ENCODE measurements at places on chromosomes 1 and 21.

GRCh38 chr1:41515131-41515678 is 30.7 kb upstream of the EDN2 start:
- DNase-seq: no peak

DNA sequence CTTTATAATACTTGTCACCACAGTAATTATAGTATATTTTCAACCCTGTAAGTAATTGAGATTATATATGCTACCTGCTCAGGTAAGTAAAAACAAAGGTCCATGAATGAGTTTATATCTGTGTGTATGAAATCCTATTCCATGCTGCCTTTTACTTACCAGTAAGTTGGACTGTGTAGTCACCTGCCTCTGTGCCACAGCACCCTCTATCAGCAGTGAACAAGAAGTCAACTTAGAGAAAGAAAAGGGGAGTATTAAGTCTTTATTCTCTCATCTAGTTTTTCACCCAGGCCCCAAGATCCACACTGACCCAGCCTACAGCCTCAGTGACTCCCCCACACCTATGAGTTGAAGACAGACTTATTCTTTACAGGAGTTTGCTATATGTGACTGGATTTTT is 36.9 kb upstream of the IFI16 start:
- no peak for DNase-seq

DNA sequence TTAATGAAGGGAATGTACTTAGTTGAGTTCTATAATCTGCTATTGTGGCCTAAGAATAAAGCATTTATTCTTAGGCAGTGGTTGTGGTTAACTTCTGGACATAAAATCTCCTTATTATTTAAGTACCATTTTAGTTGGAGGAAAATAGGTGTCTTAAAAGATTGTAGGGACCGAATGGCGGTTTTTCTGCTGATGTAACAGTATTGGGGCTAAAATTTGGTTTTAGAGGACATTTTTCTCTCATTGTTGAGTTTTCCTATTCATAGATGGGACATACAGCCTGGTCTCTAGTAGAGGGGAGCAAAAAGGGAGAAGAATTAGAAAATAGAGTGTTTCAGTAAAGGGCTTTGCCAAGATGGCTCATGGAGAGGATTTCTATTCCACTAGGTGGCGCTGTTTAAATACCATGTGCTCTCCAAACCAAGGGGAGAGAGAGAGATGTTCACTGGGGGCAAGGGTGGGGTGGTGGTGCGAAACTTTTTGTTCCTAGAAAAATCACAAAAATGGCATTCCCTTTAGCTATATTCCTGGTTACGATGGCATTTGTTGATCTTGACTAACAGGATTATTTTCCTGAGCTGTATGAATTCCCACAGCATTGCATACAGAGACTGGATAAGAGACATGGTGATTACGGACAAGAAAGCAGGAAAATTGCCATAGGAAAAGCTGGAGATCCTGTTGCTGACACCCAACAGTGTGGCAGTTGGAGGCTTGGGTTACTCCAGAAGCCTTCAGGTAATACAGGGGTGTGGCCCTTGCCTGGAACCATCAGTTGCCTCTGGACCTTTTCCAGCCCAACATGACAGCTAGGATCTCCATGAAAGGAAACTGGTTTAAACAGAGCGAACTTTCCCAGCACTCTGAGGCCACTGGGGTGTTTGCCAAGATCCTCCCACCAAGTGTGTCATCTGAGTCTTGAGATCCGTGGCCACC is 18.2 kb upstream of the FCGR2A start:
- DNase-seq: peak; percentile 51

GRCh38 chr1:48560577-48560976 is 88.6 kb upstream of the SPATA6 start:
- no peak for DNase-seq

GRCh38 chr1:21961799-21962198 is 15.0 kb upstream of the CELA3B start:
- no peak for DNase-seq

GRCh38 chr1:235391874-235392273 is 24.6 kb downstream of the TBCE start:
- no peak for DNase-seq

DNA sequence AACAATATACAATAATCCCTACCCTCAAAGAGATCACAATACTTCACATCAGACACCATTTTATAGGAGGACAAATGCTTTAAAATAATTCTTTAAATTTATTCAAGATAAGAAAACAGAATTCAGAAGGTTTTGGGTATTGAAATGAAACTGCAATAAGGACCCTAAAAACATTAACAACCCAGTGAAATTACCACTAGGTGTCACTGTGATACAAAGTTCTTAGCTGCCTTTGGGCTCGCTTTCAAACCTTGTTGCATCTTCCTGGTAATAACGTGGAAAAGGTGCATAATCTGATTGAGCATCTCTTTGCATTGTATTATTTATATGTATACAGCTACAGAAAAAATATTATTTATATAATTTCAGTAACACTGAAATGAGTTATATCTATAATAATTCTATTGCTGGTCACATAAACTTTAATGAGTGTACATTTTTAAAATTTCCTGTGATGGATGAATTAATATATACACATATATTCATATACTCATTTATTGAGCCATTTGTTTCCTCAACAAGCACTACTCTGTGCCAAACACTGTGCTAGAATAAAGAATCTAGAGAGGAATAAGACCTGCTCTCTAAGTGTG is 185.2 kb downstream of the FAF1 start:
- DNase-seq: no peak

- no peak for DNase-seq
Measured at GRCh38 chr21:43306391-43306790, 120.5 kb downstream of the SIK1 start.

GRCh38 chr1:160874935-160875334 is 10.0 kb downstream of the ITLN1 start:
- DNase-seq: no peak

DNA sequence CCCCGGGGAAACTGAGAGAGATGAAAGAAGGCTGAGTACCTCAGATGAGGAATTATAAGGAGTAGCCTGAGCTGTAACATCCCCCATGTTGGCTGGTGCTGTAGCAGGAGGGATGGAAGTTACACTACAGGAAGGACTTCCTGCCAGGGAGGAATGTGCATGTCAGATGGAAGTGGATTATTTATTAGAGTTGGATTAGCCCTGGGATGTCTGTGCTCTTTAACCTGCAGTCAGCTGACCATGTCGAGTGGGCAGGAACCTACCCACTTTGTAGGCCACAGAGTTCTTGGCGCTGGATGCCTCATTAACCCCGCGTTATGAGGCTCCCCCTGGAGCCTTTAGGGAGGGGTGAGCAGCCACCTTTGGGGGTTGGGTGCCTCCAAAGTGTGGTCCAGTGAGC is 757 bp upstream of the SEMA4A start:
- no peak for DNase-seq

DNA sequence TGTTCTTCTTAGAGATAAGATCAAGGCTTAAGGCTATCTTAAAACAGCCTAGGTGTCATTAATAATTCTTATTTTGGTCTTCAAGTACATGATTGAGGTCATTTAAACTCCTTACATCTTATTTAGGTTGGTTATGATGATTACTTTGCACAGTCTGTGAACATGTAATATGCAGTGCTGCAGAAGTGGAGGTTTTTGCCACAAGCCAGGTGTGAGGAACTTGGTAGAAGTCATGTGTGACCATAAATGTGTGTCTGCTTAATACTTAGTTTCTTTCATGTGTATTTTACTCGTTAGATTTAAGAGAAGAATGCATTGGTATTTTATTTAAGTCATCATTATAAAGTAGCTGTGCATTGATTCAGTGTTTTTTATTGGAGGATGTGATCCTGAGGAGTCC is 10.1 kb downstream of the ATG4C start:
- no peak for DNase-seq

GRCh38 chr1:1677718-1678580 is 14.6 kb downstream of the SLC35E2B start:
- DNase-seq: no peak

GRCh38 chr1:244353551-244354091 is 98.1 kb downstream of the ADSS2 start:
- peak; percentile 13 for DNase-seq

DNA sequence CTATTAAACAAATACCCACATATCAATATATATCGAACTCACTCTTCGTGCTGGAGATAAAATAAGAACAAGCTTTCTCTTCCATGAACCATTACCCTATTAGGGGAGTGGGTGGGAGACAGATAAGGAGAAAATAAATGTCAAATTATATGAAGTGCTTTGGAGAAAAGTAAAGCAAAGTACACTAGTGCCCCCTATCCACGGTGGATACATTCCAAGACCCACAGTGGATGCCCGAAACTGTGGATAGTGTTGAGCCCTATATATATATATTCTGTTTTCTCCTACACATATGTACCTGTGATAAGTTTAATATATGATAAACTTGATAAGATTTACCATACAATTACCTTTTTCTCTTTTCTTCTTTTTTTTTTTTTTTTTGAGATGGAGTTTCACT is 54.6 kb downstream of the FH start:
- no peak for DNase-seq

- no peak for DNase-seq
Measured at GRCh38 chr1:160641323-160642280, 5.2 kb downstream of the SLAMF1 start.

DNA sequence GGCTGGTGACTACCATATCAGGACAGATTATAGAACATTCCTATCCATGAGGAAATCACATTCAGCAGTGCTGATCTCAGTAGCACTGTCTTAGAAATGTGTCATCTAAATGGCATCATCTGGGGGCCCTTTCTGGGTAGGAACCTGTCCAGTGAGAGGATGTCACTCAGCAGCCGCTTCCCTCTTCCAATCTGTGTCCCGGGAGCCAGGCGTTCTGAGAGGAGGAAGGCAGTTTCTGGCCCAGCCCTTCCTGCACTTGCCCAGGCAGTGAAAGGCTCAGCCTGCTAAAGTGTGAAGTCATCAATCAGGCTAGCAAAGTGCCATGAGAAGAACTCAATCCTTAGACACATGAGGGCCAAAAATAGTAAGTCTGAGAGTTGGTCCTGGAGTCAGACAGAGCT is 25.6 kb downstream of the RAB4A start:
- no peak for DNase-seq

DNA sequence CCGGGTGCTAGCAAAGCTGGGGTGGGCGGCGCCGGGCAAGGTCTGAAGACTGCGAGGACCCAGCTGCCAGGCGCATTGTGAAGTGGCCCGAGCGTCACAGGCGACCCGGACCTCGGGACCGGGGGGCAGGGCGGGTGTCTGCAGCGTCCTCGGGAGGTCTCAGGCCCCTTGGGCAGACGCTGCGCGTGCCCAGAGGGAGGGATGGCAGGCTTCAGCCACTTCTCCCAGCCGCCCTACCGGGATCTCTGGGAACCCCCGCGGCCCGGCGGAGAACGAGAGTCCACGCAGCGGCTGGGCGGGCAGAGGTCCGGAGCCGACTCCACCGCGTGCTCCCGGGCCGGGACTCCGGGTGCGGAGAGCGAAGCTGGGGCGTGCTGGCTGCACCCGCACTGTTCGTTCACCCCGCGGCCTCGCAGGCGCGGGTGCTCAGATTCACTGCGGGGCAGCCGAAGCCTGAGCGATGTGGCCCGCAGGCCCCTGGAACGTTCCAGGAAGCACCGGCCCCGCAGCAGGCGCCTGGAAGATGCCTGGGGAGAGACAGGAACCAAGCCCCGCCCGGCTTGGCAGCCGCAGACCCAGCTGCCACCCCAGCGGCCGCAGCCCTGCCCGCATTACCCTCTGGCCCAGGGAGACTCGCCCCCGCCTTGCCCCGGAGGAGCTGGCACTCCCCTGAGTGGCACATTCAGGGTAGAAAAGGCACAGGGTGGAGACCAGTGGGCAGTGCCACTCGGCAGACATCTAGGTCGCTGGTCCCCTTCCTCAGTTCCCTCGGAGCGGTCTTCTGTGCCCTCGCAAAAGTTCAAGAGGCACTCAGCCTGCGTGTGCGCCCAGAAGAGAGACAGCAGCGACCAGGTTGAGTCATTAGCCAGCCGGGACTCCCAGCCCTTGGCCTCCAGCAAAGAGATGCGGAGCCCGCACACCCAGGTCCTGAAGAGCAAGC is at the start of gene CCDC185:
CCDC185 (plus strand) TSS at position 141 of the 940 bp plus-strand sequence; CDS start at position 202, 61 bp downstream.
- DNase-seq: no peak

DNA sequence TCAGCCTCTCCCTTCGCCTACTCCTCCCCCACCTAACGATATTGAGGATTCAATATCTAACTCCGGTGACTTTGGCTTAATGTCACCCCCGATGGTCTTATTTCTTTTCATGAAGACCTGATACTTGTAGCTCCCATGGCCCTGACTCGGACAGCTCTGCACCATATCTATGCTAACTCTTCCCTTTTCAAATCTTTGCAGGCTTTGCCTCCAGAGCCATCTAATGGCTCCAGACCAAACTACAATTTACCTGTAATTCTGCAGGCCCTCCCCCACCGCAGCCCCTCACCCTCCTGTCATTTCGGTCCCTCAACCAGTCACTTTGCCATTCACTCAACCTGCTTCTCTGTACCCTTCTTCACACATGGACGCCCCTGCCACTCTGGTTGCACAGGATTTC is 7.9 kb upstream of the GSTM5 start:
- no peak for DNase-seq

- no peak for DNase-seq
Measured at GRCh38 chr1:119516680-119517079, 9.7 kb downstream of the HSD3B1 start.

DNA sequence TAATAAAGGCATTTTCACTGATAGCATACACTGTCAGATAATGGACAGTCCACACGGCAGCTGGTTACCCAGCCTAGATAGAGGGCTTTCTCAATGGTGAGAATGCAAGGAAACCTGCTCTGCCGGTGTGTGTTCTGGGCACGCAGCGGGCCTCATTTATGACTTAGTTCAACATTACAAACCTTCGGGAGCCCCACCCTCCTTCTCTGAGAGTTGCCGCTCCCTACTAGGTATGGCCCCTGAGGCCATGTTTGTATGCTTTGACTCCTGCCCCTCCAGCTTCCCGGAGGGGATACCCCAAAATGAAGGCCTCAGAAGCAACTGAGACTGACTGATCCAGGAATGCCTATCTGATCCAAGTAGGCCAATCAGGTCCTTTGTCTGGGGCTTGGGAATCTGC is 17.2 kb upstream of the FABP3 start:
- no peak for DNase-seq

GRCh38 chr1:201619513-201619912 is 80.6 kb downstream of the NAV1 start:
- DNase-seq: no peak

DNA sequence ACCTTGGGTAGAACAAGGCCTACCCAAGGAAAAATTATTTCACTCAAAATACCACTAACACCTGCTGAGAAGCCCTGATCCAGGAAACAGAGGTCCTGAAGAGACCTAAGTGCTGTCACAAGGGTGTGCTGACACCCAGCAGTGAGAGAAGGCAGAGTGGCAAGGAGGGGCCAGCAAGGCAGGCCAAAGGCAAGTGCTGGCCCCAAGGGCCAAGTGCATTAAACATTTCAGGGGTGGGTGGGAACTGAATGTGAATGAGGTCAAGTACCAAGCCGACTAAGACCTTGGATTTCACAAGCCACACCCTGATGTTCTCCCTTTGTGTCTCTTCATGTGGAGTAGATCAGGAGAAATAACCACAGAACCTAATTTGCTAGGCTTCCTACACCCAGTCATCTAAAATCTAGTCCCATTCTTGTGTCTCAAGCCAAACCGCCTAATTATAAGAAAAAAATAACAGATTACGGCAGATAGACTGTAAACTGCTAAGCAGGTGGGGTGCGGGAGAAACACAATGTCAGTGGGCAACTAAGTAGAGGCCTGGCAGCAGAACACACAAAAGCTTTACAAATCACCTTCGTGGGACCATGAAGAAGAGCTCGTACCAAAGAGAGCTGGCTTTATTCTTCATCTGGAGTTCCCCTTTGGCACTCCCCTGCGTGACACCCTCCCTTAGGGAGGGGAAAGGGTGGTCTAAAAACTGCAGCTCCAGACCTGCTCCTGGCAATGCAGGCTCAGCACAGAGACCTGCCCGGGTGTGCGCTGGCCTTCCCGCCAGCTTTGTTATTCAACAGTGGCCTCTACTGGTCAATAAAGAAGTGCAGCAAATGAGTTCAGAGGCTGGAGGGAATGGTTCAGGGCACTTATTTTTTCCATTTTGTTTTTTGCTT is 8.7 kb downstream of the UBE2G2 start:
- DNase-seq: peak; percentile 51
